ENCODE measurements at places on chromosomes 4 and X.
A peak's percentile ranks its signal among the peaks of the same experiment; 100 is the strongest.

DNA sequence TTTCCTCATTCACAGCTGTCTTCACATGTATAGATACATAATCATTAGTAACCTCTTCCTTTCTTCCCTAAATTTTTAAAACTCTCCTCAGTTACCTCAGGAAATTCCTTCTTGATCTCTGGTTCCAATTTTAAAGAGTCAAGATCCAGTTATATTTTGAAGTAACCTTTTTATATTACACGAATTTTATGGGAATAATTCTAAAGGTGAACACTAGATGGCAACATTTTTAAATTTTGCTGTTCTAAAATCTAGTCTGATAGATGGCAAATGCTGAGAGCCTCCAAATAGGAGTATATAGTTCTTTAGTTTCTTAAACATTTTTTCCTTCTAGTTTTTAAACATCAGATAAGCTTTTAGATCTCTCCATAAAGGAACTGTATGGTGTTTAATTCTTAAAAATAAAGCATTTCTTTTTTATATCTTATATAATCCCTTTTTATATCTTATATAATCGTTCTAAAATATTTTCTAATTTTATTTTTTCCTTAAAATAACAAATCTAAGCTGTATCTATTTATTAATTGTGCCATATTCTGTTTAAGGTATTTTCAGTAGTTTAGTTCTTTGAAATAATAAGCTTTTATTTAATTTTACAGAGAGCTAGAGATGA lies 37.9 kb upstream of the PAPSS1 start:
- H3K27ac ChIP-seq, result no peak overlapping the region
- H3K36me3 ChIP-seq, result no peaks in the 10 kb centered on the region
- no peak for DNase-seq

GRCh38 chr4:154521607-154522006 lies 28.6 kb downstream of the PLRG1 start:
- H3K27me3 ChIP-seq, result peaks cover 22% of the 10 kb centered on the region
- H3K4me1 ChIP-seq, result peaks cover 11% of the 10 kb centered on the region
- H3K36me3 ChIP-seq, result no peaks in the 10 kb centered on the region

- no peak for DNase-seq
- no peaks in the 10 kb centered on the region for H3K36me3 ChIP-seq
- H3K4me1 ChIP-seq, result no peaks in the 10 kb centered on the region
These were observed 88.1 kb downstream of the FSTL5 start for GRCh38 chr4:162075726-162076125.

DNA sequence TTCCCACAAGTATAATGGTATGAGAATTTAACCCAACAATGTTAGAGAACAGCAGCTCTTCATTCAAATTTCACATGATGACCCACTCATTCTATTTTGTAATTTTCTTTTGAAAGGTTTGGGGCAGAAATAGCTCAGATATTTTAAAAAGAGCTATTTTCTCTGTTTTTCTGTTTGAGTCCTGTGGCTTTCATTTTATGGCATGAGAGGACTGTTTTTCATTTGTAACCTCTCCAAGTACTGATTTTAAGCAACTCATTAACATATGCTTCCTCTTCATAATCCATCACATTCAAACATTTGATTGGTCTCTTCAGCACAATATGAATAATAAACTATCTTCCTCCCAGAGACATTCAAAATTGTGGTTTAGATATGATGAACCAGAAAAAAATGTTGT lies 129.0 kb upstream of the TEX13A start:
- no peaks in the 10 kb centered on the region for H3K4me1 ChIP-seq
- H3K36me3 ChIP-seq, result no peaks in the 10 kb centered on the region
- no peak overlapping the region for H3K4me3 ChIP-seq
- DNase-seq, result no peak
- no peaks in the 10 kb centered on the region for H3K27me3 ChIP-seq

DNA sequence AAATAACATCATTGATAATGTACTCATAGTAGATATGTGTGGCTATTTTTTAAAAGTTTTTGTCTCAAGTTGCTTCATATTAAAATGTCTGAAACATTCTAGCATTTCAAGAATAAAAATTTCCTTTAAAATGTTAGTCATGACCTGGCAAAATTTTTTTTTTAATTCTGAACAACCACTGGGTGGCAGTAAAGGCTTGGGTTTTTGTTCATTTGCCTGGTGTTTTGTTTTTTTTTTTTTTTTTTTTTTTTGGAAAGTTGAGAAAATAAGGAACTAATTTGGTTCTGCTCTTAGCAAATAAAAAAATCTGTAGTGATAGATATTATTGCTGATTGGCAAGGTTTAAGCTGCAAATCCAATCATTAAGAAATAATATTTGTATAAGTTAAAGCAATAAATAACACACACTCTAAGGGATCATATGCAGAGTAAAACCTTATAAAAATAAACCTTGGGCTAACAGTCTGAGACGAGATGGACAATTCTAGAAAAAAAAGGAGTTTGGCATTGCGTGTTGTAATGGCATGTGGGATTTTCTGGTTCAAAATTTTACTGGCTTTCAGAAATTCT lies 81.4 kb downstream of the CEP44 start:
- H3K27ac ChIP-seq, result no peak overlapping the region
- peaks cover 7% of the 10 kb centered on the region for H3K27me3 ChIP-seq
- H3K4me1 ChIP-seq, result no peaks in the 10 kb centered on the region

DNA sequence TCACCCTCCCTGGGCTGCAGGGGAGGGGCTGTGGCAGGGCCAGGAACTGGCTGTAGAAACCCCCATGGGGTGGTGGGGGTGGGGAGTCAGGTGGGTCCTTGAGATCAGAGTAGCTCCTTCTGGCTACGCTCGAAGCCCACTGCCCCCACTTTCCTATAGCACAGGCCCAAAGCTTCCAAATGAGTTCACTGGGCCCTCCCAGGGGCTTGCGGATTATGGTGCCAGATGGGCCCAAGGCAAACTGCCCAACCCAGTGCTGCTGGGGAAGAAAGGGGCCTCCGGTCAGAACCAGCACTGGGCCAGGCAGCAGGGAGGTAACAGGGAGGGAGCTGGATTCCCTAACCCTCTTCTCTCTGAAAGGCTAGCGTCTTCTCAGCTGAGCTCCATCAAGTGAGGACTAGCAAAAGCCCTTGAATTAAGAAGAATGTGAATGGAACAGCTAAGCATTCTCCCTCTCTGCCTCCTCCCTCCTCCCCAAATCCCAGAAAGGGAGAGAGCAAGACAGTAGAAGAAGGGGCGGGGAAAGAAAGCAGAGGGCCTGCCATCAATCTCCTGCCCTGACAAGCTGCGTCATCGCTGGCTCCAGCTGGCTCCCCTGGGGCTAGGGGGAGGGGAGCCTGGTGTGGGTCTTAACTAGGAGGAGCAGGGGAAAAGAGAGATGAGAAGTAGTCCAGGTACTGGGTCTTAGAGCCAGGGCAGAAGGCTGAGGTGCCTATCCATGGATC lies 34.7 kb downstream of the FRMPD3 start:
- H3K4me1 ChIP-seq, result no peaks in the 10 kb centered on the region
- H3K36me3 ChIP-seq, result no peaks in the 10 kb centered on the region
- H3K4me3 ChIP-seq, result no peak overlapping the region
- no peak overlapping the region for H3K27ac ChIP-seq
- no peak for DNase-seq
- peaks cover 10% of the 10 kb centered on the region for H3K27me3 ChIP-seq

DNA sequence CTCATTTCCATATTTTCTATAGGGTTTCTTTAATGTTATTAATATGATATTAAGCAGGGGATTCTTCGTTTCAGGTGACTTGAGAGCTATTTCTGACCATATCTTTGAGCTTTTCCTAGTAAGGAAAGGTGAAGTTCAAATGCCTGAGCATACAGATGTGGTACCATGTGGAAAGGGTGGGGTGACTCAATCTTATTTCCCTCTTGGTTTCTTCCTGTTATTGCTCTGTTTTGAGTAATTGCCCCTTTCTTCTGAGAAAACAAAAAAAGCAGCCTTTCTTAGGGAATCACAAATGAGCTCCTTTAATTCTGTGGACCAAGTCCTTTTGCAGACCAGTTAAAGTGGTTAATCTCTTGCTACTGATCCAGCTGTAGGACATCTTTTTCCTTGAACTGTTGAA lies 41.0 kb upstream of the AGA start:
- no peak overlapping the region for H3K4me3 ChIP-seq
- no peak overlapping the region for H3K27ac ChIP-seq
- no peaks in the 10 kb centered on the region for H3K36me3 ChIP-seq
- DNase-seq, result no peak
- H3K27me3 ChIP-seq, result no peaks in the 10 kb centered on the region

DNA sequence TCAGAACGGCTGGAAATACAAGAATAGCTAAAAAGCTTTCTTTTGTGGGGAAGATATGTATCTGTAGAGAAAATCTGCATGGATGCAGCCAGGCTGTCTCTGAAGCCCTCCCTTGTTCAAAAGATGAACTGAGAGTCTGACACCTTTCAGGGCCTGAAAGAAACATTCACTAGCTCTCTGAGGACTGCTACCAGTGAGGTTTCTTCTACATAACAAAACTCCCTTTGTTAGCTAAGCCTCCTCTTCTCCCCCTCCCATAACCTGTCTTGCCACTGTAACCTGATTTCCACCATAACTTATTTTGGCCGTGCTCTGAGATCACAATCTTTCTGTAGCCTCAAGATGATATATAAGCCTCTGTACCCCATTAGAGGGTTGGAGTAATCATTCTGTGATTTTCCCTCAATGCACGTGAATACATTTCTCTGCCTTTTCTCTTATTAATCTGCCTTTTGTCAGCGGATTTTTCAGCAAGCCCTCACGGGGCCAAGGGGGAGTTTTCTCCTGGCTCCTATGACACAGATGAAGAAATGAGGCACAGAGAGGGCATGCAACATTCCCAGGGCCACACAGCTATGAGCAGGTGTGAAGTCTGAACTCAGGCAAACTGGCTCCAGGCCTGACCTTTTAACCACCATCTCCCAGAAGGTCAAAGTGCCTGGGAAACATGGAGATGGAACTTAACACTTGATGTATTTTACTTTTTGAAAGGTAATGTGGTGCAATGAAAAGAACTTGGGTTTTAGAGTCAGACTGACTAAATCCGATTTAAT lies 161.6 kb upstream of the PRDX4 start:
- no peaks in the 10 kb centered on the region for H3K36me3 ChIP-seq
- no peak for DNase-seq
- no peaks in the 10 kb centered on the region for H3K4me1 ChIP-seq
- no peaks in the 10 kb centered on the region for H3K27me3 ChIP-seq

- no peaks in the 10 kb centered on the region for H3K27me3 ChIP-seq
- H3K4me3 ChIP-seq, result no peak overlapping the region
- H3K27ac ChIP-seq, result no peak overlapping the region
- H3K4me1 ChIP-seq, result no peaks in the 10 kb centered on the region
- no peak for DNase-seq
These were observed 765.0 kb upstream of the DIAPH2 start for GRCh38 chrX:95919605-95920004.

GRCh38 chr4:42627885-42628646 lies 28.8 kb downstream of the ATP8A1 start:
- peaks cover 24% of the 10 kb centered on the region for H3K36me3 ChIP-seq
- peak overlapping the region; percentile 34 for H3K4me3 ChIP-seq
- peaks cover 36% of the 10 kb centered on the region for H3K4me1 ChIP-seq

DNA sequence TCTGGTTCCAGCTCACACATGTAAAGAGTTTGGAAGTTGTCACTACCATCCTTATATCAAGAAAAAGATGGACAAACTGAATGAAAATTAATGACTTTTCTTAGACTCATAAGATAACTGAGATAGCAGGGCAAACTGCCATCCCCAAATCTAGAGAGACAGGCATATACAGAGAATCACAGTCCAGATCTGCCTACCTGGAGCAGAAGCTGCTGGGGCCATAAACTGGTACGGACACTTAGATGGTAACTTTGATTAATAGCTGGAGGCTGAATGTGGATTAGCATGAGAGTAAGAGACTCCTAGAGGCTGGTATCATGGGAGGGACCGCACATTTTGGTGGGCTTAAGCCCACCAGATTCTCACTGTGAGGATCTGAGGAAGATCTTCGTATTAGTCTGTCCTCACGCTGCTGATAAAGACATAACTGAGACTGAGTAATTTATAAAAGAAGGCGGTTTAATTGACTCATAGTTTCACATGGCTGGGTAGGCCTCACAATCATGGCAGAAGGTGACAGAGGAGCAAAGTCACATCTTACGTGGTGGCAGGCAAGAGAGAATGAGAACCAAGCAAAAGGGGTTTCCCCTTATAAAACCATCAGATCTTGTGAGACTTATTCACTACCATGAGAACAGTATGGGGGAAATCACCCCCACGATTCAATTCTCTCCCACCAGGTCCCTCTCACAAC lies 10.8 kb upstream of the POLA1 start:
- no peaks in the 10 kb centered on the region for H3K27me3 ChIP-seq
- H3K4me3 ChIP-seq, result no peak overlapping the region
- peak overlapping the region; percentile 34 for H3K27ac ChIP-seq

DNA sequence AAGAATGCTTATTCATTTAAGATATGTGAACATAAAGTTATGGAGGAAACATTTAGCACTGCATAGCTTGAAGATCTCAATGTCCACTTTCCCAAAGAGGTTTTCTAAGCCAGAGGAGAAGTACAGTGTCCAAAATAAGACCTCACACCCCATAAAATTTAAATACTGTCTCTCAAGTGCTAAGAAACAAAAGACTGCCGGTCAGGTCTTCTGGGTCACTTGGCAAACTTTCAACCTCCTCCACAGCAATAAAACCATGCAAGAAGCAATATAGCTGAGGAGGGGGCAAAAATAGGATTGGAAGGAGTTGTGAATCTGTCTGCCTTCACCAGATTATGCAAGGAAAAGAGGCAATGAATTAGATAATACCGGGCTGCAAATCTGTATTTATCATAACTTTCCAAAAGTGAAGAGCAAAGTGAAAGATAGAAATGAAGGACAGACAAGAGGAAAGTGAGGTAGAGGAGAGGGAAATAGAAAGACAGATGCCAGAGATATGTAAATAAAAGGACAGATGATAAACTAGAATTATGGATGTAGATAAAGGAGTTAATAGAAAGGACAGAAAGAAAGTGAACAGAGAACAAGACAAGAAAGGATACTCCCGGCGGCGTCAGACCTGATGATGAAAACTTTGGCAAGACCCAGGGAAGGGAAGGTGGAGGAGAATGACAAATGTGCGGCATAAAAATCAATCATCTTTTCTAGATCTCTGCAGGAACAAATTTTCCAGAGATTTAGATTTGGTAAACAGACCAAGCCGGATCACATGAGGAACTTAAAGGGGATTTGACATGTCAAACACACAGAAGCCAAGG lies 152.7 kb upstream of the FAM241A start:
- DNase-seq, result no peak
- H3K4me3 ChIP-seq, result no peak overlapping the region
- no peak overlapping the region for H3K27ac ChIP-seq
- H3K36me3 ChIP-seq, result no peaks in the 10 kb centered on the region

DNA sequence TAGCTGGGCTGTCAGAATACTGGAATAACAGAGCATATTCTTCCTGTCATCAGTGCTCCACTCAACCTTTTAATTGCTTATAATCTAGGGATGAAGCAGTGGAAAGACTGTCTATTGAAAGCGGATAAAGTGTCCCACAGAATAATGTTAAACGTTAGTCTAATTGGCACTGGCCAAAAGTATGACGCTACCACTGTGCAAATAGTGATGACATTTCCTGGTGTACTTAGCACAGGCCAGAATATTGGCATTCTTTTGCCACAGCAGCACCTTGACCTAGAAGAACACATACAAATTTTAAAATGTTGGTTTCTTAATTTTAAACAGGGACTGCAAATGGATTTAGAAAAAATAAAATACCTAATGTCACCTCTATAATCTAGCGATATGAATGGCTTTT lies 635.2 kb upstream of the SPANXN1 start:
- H3K36me3 ChIP-seq, result no peaks in the 10 kb centered on the region
- no peak overlapping the region for H3K4me3 ChIP-seq
- no peak overlapping the region for H3K27ac ChIP-seq
- no peaks in the 10 kb centered on the region for H3K4me1 ChIP-seq
- no peak for DNase-seq

- H3K4me1 ChIP-seq, result peaks cover 96% of the 10 kb centered on the region
- H3K27ac ChIP-seq, result no peak overlapping the region
- H3K27me3 ChIP-seq, result no peaks in the 10 kb centered on the region
- H3K4me3 ChIP-seq, result peak overlapping the region; percentile 11
- H3K36me3 ChIP-seq, result peaks cover 29% of the 10 kb centered on the region
These were observed 22.3 kb downstream of the GAB3 start for GRCh38 chrX:154728431-154729190.

Data from activated T-helper 1 cell treated with anti-CD3 and anti-CD28 coated beads, Interleukin-12 subunit alpha, Interleukin-12 subunit beta, Interleukin-2, Interleukin-4 antibody, amounts not matched to agents 30 ng/mL and 10 ng/mL and 1 ng/mL, durations not matched to agents 14 hours and 24 hours and 36 hours (primary cell).